Effector memory CD8-positive, alpha-beta T cell (primary cell): ENCODE measurements at places on chromosomes 2 and 18.
A peak's percentile ranks its signal among the peaks of the same experiment; 100 is the strongest.

- no peak for DNase-seq
- no peaks in the 10 kb centered on the region for H3K27me3 ChIP-seq
- no peaks in the 10 kb centered on the region for H3K4me1 ChIP-seq
- no peak overlapping the region for H3K4me3 ChIP-seq
- H3K27ac ChIP-seq, result no peak overlapping the region
- H3K36me3 ChIP-seq, result no peaks in the 10 kb centered on the region
Observed at GRCh38 chr2:78913257-78913656, 112.2 kb upstream of the REG3G start.

- H3K4me3 ChIP-seq, result no peak overlapping the region
- DNase-seq, result no peak
- no peaks in the 10 kb centered on the region for H3K4me1 ChIP-seq
- no peaks in the 10 kb centered on the region for H3K27me3 ChIP-seq
- no peaks in the 10 kb centered on the region for H3K36me3 ChIP-seq
- H3K27ac ChIP-seq, result no peak overlapping the region
Observed at GRCh38 chr2:66058675-66059074, 376.2 kb upstream of the MEIS1 start.

GRCh38 chr2:9700109-9700495 is 69.3 kb upstream of the YWHAQ start:
- no peak for DNase-seq
- no peak overlapping the region for H3K27ac ChIP-seq
- no peaks in the 10 kb centered on the region for H3K27me3 ChIP-seq

GRCh38 chr2:120559401-120559800 is 176.3 kb upstream of the GLI2 start:
- H3K27ac ChIP-seq, result no peak overlapping the region
- DNase-seq, result no peak
- H3K4me1 ChIP-seq, result peaks cover 4% of the 10 kb centered on the region
- H3K27me3 ChIP-seq, result peaks cover 87% of the 10 kb centered on the region
- H3K36me3 ChIP-seq, result no peaks in the 10 kb centered on the region
- H3K4me3 ChIP-seq, result no peak overlapping the region

GRCh38 chr2:148209603-148210002 is 188.7 kb downstream of the MBD5 start:
- no peaks in the 10 kb centered on the region for H3K4me1 ChIP-seq
- H3K27ac ChIP-seq, result peak overlapping the region; percentile 58
- no peak overlapping the region for H3K4me3 ChIP-seq
- no peak for DNase-seq
- H3K36me3 ChIP-seq, result no peaks in the 10 kb centered on the region
- no peaks in the 10 kb centered on the region for H3K27me3 ChIP-seq

GRCh38 chr2:62229082-62229605 is 33.2 kb downstream of the B3GNT2 start:
- no peak overlapping the region for H3K27ac ChIP-seq
- no peaks in the 10 kb centered on the region for H3K27me3 ChIP-seq
- DNase-seq, result no peak
- peaks cover 30% of the 10 kb centered on the region for H3K4me1 ChIP-seq

DNA sequence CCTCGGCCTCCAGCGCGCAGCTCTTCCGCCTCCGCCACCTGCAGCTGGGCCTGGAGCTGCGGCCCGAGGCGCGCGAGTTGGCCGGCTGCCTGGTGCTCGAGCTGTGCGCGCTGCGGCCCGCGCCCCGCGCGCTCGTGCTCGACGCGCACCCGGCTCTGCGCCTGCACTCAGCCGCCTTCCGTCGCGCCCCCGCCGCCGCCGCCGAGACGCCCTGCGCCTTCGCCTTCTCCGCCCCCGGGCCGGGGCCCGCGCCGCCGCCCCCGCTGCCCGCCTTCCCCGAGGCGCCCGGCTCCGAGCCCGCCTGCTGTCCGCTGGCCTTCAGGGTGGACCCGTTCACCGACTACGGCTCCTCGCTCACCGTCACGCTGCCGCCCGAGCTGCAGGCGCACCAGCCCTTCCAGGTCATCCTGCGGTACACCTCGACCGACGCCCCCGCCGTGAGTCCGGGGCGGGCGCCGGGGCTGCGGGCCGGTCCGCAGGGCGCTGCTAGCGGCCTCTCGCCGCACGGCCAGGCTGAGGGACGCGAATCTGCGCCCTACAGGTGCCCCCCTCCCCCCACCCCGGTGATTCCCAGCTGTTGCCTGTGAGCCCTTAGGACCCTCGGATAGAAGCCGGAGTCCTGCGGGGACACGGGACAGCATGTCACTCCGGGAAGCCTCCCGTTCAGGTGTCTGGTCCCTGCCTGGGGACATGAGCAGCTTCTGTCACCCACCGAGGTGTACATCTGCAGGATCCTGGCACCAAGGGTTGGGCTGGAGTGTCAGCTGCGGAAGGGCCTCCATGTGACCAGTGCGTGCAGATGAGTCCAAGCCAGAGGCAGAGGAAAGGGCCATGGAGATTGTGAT is 616 bp downstream of the RNPEPL1 start:
- peaks cover 41% of the 10 kb centered on the region for H3K36me3 ChIP-seq
- peak overlapping the region; percentile 92 for H3K27ac ChIP-seq
- DNase-seq, result peak; percentile 55
- H3K27me3 ChIP-seq, result no peaks in the 10 kb centered on the region
- H3K4me1 ChIP-seq, result peaks cover 62% of the 10 kb centered on the region
- H3K4me3 ChIP-seq, result peak overlapping the region; percentile 86

DNA sequence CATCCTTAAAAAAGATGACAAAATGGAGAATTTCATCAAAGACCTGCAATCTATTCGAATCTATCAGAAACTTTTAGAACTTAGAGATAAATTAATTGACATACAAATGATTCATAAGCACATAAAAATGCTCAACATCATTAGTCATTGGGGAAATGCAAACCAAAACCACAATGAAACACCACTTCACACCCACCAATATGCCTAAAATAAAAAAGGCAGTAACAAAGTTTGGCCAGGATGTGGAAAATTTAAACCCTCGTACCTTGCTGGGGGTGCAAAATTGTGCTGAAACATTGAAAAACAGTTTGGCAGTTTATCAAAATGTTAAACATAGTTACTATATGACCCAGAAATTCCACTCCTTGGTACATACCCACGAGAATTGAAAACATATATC is 11.5 kb upstream of the EIF2AK3 start:
- peaks cover 5% of the 10 kb centered on the region for H3K36me3 ChIP-seq
- peak overlapping the region; percentile 59 for H3K27ac ChIP-seq
- no peaks in the 10 kb centered on the region for H3K27me3 ChIP-seq
- peaks cover 32% of the 10 kb centered on the region for H3K4me1 ChIP-seq
- H3K4me3 ChIP-seq, result peak overlapping the region; percentile 55
- DNase-seq, result peak; percentile 13

DNA sequence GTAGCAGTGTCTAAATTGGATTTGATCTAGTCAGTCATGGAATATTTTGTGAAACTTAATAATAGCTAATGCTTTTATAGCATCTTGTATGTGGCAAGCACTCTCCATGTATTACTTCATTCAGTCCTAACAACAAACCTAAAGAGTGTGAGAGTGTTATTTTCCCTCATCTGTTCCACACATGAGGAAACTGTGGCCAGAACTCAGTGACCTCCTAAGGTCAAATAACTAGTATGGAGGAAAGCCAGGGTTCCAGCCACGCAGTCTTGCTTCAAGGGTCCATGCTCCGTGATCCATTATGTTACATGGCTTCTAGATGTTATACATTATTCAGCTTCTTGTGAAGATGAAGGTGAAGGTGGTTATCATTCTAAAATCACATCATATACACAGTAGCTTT is 45.5 kb downstream of the TWSG1 start:
- H3K27ac ChIP-seq, result no peak overlapping the region
- H3K4me1 ChIP-seq, result no peaks in the 10 kb centered on the region
- H3K27me3 ChIP-seq, result no peaks in the 10 kb centered on the region
- peaks cover 3% of the 10 kb centered on the region for H3K36me3 ChIP-seq
- no peak for DNase-seq
- H3K4me3 ChIP-seq, result no peak overlapping the region

DNA sequence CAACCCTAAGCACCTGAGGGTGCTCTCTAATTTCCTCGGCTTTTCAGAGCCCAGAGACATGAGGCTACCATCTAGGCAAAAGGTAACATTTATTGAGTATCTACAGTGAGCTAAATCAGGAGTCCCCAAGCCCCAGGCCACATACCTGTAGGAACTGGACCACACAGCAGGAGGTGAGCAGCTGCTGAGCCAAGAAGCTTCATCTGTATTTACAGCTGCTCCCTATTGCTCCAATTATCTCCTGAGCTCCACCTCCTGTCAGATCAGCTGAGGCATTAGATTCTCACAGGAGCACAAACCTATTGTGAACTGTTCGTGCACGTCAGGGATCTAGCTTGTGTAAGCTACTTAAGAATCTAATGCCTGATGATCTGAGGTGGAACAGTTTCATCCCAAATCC is 70.2 kb downstream of the RND3 start:
- no peaks in the 10 kb centered on the region for H3K27me3 ChIP-seq
- H3K36me3 ChIP-seq, result no peaks in the 10 kb centered on the region
- H3K4me3 ChIP-seq, result no peak overlapping the region
- H3K27ac ChIP-seq, result no peak overlapping the region
- H3K4me1 ChIP-seq, result no peaks in the 10 kb centered on the region

DNA sequence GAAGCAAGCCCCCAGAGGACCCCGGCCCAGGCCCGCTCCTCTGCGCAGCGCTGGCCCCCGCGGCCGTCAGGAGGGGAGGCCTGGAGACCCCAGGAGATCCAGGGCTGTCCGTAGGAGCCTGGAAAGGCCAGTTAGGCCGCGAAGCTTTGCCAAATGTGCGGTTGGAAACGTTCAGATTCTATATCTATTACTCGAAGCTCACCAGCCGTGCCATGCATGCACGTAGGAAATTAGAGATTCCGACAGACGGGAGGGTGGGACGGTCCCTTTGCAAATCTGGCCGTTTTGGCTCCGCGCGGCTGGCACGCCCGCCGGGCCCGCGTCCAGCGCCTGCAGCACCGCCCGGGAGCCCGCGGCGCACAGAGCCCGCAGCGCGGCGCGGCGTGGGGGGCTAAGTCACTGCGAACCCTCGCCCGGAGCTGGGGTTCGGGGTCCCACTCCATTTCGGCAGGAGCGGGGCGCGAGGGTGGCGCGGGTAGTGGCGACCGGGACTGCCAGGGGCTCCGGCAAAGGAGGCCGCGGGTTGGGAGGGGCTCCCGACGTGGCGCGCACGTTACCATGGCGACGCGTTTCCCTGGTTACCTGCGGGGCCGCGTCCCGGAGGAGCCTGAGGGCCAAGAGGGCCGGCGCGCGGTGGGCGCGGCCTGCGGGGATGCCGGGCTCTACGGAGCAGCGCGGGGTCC is 488.6 kb upstream of the SMIM21 start:
- DNase-seq, result no peak
- no peaks in the 10 kb centered on the region for H3K36me3 ChIP-seq
- no peak overlapping the region for H3K4me3 ChIP-seq

DNA sequence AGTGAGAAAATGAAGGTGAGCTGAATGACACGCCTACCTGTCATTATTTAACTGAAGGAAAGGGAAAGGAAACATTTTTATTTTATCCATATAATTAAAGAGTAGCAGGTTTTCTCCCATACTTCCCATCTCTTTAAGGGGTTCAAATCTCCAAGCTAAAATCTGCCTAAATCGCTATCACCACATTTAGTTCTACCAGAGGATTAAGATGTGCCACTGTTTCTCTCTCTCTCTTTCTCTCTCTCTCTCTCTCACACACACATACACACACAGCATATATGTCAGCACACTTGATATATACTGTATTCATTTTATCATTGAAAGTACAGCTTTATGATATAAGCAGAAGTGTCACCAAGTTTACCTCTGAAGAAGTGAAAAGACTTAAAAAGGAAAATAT is 3.1 kb downstream of the WIPF1 start:
- peak overlapping the region; percentile 84 for H3K4me3 ChIP-seq
- H3K36me3 ChIP-seq, result peaks cover 79% of the 10 kb centered on the region
- DNase-seq, result no peak
- H3K27ac ChIP-seq, result peak overlapping the region; percentile 98
- H3K27me3 ChIP-seq, result no peaks in the 10 kb centered on the region
- peaks cover 43% of the 10 kb centered on the region for H3K4me1 ChIP-seq

DNA sequence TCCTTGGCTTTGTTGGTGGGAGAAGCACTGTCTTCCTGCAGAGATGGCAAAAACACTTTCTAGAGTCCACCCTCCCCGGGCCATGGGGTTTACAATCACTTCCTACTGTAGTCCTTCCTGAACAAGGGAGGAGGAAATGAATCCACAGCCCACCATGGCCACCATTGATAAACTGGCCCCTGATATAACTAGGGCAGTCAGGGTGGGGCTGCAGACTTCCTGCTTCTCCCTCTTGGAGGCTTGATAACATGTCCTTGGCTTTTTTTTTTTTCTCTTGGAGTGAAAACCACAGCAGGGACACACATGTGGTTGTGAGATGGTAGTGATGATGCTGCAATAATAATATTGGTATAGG is 437.8 kb downstream of the ZNF521 start:
- no peak for DNase-seq
- H3K27ac ChIP-seq, result no peak overlapping the region
- H3K4me3 ChIP-seq, result no peak overlapping the region
- H3K27me3 ChIP-seq, result peaks cover 15% of the 10 kb centered on the region
- H3K36me3 ChIP-seq, result no peaks in the 10 kb centered on the region

GRCh38 chr2:217440000-217440399 is 562.8 kb downstream of the TNS1 start:
- no peaks in the 10 kb centered on the region for H3K27me3 ChIP-seq
- H3K27ac ChIP-seq, result no peak overlapping the region
- H3K4me3 ChIP-seq, result no peak overlapping the region

DNA sequence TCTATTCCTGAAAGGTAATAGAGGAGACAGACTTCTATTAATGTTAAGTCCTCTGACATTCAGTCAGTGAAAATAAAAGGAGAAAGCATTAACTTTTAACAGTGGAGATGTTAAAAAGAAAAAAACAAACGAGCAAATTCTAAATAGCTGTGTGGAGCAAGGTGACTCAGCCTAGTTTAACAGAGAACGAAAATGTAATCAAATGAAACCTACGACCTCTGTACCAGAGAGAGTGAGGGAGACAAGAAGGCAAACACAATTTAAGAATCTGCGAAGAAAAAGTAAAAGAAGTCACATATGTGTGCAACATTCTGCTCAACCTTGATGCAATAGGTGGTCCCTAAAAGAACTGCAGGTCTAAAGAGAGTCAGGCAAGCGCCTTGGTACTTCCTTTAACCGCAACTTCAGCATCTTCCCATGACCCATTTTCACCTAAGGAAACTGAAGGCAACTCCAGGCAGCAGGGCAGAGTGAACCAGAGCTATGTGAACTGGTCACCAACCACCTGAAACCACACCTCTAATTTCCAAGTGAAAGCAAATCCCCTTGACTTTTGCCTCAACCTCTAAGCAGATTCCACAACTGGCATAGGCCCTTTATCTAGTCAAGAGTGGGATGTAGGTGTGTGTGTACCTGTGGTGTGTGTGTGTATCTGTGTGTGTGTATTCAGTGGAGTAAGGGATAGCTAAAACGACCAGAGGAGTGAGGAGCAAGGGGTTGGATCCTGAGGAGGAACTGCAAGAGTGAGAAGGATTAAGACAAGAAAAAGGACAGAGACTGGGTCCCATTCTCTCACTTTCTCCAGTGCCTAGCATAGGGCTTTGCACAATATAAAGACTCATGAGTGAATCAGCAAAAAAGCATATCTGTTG is 43.0 kb downstream of the FIGN start:
- H3K27me3 ChIP-seq, result no peaks in the 10 kb centered on the region
- H3K4me3 ChIP-seq, result no peak overlapping the region
- no peaks in the 10 kb centered on the region for H3K4me1 ChIP-seq
- no peaks in the 10 kb centered on the region for H3K36me3 ChIP-seq
- no peak for DNase-seq

DNA sequence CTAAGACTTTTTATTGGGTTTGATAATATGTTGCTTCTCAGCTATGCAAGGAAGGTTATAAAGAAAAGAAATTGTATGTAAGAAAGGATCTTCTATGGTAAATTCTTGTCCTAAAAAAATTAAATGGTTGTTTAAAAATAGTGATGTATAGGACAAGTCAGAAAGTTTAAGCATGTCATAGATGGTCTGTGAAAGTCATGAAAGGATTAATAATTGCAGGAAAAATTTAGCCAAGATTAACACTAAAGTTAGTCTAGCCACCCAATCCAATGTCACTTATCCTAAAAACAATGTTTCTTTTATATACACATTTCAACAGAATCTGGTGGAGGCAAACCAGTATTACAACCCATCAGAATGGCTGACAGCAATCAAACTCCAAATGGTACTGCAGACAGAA is 1046.7 kb upstream of the SLC39A10 start:
- no peaks in the 10 kb centered on the region for H3K4me1 ChIP-seq
